Cortex of kidney (tissue), 1 donor: ENCODE measurements at places on chromosomes 7 and 10.

DNA sequence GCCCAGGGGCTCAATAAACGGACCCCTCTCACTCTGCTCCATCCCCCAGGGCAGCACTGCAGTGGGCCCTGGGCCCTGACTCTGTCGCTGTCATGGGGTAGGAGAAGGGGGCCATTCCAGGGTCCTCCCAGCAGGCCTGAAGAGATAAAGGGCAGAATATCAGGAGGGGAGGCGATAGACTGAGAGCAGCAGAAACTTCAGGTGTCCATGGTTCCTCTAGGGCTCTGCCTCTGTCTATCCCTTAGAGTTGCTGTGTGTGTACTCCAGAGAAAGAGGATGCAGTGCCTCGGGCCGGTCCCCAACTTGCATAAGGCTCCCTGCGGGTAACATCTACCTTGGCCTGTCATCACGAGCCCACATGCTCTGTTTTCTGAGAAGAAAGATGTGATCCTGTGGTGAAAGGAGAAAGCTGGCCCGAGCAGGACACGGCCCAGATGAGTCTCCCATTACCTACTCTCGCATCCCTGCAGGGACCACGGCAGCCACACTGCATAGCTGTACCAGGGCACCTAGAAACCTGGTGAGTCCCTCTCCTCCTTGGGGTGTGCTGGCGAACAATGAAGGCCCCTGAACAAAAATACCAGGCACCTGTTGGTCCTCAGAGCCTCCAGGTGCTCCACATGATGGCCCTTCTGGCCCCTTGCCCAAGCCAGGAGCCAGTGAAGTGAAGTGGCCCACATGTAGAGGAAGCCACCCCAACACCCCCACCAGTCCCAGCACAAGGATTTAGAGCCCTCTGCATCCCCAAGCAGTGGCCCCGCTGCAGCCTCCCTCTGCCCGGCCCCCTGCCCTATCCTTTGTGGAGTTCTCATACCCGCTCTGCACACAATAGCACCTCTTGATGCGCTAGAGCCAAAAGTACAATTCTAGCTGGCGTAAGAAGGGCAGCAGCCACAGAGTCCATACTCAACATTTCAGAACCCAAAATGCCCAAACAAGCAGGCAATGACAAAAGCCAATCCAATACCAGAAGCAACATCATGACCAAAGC is 106.8 kb downstream of the ARHGAP22 start:
- DNase-seq: no peak

GRCh38 chr7:78099715-78100394 is 301.3 kb downstream of the PHTF2 start:
- no peak for DNase-seq

- DNase-seq: no peak
Observed at GRCh38 chr10:129440722-129441316, 26.2 kb upstream of the MGMT start.

- no peak for DNase-seq
Observed at GRCh38 chr10:69421611-69422308, 5.0 kb upstream of the TACR2 start.

DNA sequence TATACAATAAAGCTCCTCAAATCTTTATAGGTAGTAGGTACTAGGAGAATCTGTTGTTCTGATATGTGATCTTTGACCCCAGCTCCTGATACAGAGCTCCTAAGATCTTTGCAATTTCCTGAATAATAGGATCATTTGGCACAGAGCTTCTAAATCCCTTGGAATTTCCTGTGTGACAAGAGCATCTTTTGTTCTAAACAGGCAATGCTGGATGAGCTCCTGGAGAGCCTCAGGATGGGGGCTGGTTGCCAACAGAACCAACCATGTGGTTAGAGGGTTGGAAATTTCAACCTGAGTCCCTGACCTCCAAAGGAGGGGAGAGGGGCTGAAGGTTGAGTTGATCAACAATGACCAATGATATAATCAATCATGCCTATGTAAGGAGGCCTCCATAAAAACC is 629.0 kb downstream of the CCSER2 start:
- DNase-seq: no peak

- no peak for DNase-seq
Observed at GRCh38 chr10:63348245-63348850, 117.4 kb downstream of the JMJD1C start.

GRCh38 chr10:89280508-89280907 is 21.3 kb upstream of the IFIT2 start:
- DNase-seq: no peak

DNA sequence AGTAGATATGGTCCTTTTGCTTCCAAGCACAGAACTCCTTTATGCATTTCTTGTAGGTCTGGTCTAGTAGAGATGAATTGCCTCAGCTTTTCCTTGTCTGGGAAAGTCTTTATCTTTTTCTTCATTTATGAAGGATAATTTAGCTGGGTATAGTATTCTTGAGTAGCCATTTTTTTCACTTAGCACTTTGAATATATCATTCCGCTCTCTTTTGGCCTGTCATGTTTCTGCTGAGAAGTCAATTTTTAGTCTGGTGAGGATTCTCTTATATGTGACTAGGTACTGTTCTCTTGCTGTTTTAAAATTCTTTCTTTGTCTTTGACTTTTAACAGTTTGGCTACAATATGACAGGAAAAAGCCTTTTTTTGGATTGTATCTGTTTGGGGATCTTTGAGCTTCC is 68.6 kb upstream of the IMMP2L start:
- no peak for DNase-seq

- DNase-seq: no peak
Observed at GRCh38 chr7:158077151-158077840, 510.3 kb downstream of the PTPRN2 start.

- DNase-seq: no peak
Observed at GRCh38 chr10:63375859-63376258, 89.9 kb downstream of the JMJD1C start.

GRCh38 chr10:14329746-14330173 is 964 bp downstream of the FRMD4A start:
- no peak for DNase-seq

- DNase-seq: no peak
Observed at GRCh38 chr7:157301610-157302120, 35.1 kb upstream of the DNAJB6 start.

- no peak for DNase-seq
Observed at GRCh38 chr7:101575721-101576120, 53.4 kb downstream of the MYL10 start.

GRCh38 chr7:96013836-96014235 is 241.5 kb downstream of the DYNC1I1 start:
- no peak for DNase-seq

DNA sequence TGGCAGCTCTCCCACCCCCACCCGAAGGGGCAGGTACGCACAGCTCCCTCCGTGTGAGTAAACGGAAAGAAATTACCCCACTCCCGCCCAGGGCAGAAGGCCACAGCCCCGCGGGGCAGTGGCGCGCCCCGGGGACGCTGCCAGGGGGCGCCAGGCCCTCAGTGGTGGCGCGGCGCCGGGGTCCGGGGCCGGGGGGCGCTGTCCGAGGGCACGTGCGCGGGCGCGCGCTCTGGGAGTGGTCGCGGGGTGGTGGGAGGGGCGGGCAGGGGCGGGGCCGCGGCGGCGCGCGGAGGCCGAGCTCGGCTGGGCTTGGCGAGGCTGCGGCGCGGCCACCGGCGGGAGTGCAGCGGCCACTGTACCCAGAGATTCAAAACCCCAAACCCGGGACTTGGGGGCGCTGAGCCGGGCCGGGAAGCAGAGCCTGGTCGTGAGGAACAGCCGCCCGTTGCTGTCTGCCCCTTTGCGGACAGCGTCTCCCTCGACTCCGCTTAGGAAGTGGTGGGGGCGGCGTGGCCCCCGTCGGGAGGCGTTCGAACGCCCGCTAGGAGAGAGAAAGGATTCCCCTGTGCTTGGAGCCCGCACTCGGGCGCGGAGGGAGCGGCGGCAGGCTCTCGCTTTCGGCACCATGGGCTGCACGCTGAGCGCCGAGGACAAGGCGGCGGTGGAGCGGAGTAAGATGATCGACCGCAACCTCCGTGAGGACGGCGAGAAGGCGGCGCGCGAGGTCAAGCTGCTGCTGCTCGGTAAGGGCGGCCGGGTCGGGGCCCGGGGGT is at the start of gene GNAI1:
GNAI1 (plus strand) TSS at position 296 of the 773 bp plus-strand sequence; CDS start at position 626, 330 bp downstream.
- DNase-seq: no peak

DNA sequence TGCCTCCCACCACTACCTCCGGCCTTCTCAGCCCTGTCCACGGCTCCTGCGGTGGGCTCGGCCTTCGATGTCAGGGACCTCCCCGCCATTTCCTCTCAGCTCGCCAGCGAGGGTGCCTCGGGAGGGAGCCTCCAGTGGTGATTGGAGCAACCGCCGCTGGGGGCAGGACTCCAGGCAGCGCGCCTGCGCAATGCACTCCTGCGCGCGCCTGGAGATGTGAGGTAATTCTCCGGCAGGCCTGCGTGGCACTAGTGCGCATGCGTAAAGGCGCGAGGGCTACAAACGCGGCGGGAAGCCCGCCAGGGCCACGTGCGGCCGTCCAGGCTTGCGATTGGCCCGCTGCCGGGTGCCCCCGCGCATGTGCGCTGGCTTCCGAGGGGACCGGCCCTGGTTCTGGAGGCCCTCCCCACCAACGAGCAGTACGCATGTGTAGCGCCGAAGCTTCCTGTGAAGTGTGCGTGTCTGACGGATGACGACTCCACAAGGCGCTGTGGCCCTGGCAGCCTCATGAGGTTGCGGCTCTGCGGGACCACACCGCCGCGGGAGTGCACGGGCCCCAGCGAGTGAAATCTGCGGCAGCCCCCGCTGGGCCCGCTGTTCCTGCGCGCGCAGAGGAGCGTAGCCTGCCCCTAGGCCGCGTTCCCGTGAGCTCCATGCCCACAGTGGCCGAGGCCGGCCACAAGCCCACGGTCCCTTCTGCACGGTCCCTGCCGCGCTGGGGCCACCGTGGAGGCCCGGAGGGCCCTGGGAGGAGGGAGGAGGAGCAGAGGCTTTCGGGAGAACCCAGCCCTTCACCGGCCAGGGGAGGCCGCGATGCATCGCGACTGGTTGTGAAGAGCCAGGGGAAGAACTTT is at the start of gene SYCE1:
SYCE1 (minus strand) TSS at position 143 of the 854 bp plus-strand sequence; CDS start at position 89, 54 bp downstream.
- DNase-seq: no peak

DNA sequence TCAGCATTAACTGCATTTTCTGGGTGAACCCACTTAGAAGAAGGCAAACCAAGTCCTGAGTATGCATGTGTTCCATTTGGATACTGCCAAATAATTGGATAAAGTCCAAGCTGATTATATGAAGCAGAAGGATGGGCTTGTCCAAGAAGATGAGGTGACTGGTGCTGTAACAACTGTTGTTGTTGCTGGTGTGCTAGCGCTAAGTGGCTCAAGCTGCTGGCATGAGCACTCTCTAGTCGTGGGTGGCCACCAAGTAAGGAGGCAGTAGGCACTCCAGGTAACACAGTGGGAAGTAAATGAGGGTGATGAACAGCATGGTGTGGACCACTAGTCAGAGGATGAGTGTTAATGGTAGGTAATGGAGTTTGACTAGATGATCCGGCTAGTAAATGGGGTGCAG is 80.4 kb downstream of the NRBF2 start:
- no peak for DNase-seq

GRCh38 chr7:13072014-13072413 is 384.6 kb downstream of the ARL4A start:
- no peak for DNase-seq

DNA sequence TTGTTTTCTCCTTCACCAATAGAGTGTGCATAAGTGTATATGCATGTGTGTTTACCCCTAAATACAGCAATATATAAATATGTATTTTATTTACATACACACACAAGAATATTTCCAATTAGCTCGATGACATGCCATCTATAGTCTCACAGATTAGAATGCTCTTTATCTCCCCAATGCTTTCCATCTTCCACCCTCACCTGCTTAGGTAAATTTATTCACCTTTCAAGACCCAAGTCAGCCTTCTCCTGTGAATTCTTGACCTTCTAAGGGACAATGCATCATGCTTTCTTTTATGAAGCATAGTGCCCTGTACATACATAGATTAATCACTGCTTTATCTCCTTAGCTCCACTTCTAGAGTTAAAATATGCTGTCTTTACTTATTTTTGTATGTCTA is 49.7 kb downstream of the SEMA3A start:
- DNase-seq: no peak

GRCh38 chr7:151073990-151074389 is 6.6 kb downstream of the FASTK start:
- DNase-seq: no peak

DNA sequence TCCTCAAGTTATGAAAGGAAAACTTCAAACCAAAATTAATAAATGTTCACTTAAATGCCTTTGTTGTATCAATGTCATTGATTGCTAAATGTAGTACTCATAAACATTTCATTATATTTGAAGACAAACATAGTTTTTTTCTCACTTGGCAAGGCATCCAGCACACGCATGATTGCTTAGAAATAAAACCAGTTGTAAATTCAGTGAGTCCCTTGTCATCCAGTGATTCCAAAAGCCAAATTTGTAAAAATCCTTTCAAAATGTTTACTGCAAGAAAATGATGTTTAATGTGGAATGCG is 6.1 kb upstream of the NEURL1 start:
- no peak for DNase-seq

GRCh38 chr7:18405726-18406125 is 89.8 kb upstream of the HDAC9 start:
- no peak for DNase-seq

DNA sequence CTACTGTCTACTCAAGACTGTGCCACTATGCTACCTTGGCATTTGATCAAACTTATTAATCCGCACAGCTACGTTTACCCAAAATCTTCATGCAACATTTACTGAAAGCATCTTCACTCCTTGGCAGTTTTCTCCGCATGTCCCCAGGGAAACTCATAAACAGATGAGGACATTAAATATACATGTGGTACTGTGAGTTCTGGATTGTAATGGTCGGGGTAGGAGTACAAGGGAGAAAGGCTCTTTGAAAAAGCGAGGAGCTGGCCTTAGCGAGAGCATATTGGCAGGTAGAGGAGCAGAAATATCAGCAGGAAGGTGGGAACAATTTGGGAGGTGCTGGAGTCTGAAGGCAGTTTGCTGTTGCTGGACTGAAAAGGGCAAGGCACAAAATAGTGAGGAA is 107.1 kb upstream of the NOBOX start:
- DNase-seq: no peak

DNA sequence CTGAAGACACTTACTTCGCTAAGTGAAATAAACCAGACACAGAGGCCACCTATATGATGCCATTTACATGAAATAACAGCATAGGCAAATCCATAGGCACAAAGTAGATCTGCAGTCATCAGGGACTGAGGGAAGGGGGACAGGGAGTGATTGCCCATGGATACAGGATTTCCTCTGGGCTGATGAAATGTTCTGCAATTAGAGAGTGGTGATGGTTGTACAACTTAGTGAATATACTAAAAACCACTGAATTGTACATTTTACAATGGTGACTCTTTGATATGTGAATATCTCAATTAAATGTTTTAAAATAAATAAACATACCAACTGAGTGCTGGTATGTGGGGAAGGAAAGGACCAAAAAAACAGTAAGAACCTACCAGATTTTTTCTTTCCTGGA is 20.4 kb downstream of the PPA1 start:
- no peak for DNase-seq
